Activated CD4-positive, alpha-beta memory T cell treated with anti-CD3 and anti-CD28 coated beads for 36 hours (primary cell): ENCODE measurements at places on chromosomes 5 and 9. TPM values are rescaled to one million over a fixed set of nuclear protein-coding genes. Genes with fewer than 3 reads are reported as not detected.

Gene PCDHGA10
- 0.10 TPM for total RNA-seq

Gene BTNL3
- total RNA-seq = not detected

Gene FBXL7
- total RNA-seq = not detected

Gene CEP120
- 33.2 TPM for total RNA-seq

DNA sequence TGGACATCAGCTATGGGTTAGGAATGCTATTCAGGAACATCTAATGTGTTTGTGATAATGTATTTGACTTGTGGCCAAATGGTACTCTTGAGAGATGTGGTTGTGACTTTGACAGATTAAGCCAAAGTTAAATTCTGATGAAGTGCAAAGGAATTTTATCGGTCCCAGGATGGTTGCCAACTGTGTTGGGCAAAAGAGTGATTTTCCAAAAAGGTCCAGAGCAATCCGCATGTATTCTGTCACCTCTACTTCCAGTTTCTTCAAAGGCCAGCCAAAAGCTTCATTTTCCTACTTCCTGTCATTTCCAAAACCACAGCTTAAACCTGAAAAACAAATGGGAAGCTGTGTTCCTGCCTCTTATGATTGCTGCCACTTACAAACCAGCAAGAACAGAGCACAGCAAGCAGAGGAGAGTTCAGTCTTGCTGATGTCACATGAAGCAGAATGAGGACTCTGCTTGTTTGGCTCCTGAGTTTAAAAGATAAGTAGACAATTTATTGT lies 59.8 kb downstream of the MARCHF3 start:
- H3K4me1 ChIP-seq = peaks cover 24% of the 10 kb centered on the region
- no peak overlapping the region for H3K27ac ChIP-seq
- no peak overlapping the region for H3K4me3 ChIP-seq
- H3K27me3 ChIP-seq = no peaks in the 10 kb centered on the region
- no peaks in the 10 kb centered on the region for H3K36me3 ChIP-seq
- DNase-seq = no peak

GRCh38 chr5:169299663-169300467 lies 1.1 kb downstream of the SLIT3 start:
- H3K27ac ChIP-seq = no peak overlapping the region
- H3K4me3 ChIP-seq = no peak overlapping the region
- peaks cover 14% of the 10 kb centered on the region for H3K4me1 ChIP-seq
- H3K36me3 ChIP-seq = no peaks in the 10 kb centered on the region
- peaks cover 50% of the 10 kb centered on the region for H3K27me3 ChIP-seq
